ENCODE measurements at places on chromosomes 12 and 14.

DNA sequence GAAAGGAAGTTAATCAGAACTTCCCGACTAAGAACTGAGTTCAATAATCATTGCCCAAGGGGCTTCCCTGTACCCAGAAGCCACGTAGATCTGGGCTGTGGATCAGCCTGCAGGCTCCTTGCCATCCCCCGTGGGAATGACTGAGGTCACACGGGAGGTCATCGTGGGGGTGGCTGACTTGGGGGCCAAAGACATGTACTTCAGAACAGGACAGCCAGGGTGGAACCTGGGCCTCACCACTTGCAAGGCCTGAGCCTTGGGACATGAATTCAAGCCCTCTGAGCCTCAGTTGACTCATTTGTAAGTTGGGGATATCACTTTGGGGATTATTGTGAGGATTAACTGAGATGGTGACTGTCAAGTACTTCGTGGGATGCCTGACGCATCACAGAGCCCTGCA lies 221.0 kb downstream of the SLC41A2 start:
- no peak for DNase-seq

DNA sequence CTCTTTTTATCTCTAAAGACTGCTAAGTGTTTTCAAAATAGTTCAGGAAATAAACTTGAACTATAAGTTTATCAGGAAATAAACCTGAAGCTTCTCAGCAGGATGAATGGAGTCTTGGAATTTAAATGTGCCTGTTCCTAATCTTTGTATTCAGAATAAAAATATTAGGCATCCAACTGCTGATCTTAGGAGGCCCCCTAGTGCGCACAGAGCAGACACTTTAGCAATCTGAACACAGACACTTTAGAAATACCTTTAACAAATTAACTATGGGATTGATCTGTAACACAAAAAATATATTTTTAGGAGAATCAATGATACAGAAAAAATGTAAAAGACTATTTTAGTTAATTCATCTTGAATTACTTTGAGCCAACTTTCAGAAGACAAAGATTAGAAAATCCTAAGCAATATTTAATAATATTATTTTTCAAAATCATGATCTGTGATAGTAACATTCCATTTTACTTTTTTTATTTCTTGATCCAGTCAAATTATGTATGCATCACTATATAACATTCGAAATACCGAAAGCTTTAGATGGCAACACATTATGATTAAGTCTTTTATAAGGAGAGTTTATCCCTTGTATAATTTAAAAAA lies 80.9 kb downstream of the SLC41A2 start:
- DNase-seq = no peak

- DNase-seq = no peak
Observed at GRCh38 chr14:20799892-20800544, 2.6 kb downstream of the RNASE1 start.

DNA sequence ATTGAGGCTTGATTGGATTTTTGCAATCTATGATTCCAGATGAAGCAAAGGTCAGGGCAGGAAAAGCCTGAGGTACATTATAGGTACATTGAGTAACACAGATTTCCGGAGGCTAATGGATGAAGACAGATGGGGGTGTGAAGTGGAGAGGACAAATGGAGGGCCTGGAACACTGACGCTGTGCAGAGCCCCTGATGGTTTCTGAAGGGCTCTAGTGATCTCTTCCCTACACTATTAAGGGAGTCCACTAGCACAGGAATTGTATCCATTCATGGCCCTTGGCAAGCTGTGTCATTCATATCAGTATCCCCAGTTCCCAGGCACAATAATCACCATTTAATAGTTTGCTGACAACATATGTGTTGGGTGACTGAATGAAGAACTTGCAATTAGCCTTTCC lies 284.8 kb downstream of the ITPR2 start:
- no peak for DNase-seq

- DNase-seq = peak; percentile 94
Observed at GRCh38 chr12:48779869-48780268, 9.0 kb downstream of the ADCY6 start.

GRCh38 chr14:96799489-96800054 lies 2.4 kb downstream of the VRK1 start:
- no peak for DNase-seq

DNA sequence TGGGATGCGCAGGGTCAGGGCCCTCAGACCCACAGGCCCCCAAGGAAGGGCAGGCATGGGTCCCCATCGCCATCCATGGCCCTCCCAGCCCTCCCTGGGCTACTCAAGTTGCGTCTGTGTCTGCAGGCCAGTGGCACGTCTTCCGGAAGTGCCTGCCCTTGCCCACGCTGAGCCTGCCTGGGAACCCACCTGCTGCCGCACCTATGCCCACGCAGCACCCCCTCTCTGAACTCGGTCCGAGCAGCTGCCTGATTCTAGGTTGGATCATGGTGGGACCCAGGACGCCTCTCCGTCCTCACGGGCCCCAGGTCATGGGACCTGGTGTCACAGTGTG lies 182.8 kb downstream of the ADGRD1 start:
- DNase-seq = peak; percentile 56

GRCh38 chr12:102059343-102059742 lies 2.4 kb downstream of the WASHC3 start:
- DNase-seq = no peak

DNA sequence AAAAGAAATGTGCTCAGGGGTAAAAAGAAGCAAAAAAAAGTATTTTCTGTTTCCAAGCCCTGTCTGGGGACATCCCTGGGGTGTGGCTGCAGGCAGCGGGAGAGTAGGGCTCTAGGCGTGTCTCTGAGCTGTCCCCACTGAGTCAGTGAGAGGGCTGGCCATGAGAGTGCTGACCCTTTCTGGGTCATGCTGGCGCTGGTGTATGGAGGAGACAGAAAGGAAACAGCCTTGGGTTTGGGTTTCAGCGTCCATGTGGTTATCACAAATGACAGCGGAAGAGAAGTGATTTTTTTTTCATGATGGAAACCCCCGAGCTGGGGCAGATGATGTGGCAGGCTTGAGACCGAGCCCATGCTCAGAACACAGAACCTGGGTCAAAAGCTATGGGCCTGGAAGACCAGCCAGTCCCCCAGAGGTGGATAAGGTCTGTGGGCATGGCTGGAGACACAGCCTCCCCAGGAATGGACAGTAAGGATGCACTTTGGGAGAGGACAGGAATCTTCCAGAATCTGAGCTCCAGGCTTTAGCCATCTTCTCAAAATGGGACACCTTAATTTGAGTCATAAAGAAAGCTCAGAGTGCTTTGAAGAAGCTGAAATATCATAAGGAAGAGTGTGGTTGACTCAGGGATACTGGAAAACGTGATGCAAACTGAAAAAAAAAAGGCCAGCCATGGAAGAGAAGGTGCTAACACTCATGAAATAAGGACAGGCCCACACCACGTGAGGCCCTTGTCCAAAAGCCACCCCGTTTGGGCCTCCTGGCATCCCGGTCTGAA lies 36.2 kb downstream of the SYNE3 start:
- peak; percentile 85 for DNase-seq

DNA sequence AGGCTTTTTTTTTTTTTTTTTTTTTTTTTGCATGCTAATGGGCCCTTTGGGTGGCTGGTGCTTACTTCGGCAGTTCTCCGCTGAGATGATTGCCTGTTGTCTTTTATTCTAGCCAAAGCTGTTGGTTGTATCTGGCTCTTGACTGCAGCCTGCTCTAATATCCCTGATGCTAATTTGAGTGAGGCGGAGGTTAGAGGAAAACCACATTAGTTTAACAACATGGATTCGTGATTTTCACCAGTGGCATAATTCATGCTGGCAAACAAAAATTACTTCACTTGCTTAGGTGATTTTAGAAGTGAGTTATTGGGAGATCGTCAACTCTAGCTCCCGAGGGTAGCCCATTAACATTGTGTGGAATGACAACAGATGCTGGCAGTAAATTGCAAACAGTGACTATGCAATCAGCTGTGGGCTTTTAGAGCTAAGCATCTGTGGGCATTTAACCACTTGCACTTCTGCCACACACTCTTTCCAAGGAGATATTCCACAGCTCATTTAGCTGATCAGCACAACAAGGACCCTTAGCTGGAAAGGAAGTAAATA lies 97.6 kb upstream of the ZDHHC17 start:
- no peak for DNase-seq

DNA sequence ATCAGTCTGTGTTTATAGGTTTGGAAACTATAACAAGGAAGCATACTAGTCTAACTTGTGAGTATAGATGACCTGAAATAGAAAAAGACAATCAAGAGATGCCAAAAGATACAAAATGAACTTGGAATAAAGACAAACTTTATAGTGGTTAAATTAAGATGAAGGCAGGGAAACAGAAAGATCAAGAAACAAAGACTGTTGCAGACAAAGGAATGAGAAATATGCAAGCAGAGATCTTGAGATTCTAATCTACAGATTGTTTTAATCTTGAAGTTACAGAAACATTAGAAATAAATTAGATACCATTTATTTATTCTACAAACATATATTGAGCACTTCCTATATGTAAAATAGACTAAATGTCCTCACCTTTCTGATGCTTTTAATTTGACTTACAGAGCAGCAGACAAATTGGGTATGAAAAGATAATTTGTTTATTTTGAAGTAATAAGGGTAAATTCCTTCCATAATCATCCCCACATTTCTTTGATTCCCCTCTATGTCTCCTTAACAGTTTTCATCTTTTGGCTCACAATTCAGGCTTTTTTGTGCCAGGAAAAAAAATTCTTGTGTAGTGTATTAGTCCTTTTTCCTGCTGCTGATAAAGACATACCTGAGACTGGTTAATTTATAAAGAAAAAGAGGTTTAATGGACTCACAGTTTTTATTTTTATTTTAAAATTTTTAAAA lies 134.4 kb downstream of the KITLG start:
- DNase-seq = no peak

DNA sequence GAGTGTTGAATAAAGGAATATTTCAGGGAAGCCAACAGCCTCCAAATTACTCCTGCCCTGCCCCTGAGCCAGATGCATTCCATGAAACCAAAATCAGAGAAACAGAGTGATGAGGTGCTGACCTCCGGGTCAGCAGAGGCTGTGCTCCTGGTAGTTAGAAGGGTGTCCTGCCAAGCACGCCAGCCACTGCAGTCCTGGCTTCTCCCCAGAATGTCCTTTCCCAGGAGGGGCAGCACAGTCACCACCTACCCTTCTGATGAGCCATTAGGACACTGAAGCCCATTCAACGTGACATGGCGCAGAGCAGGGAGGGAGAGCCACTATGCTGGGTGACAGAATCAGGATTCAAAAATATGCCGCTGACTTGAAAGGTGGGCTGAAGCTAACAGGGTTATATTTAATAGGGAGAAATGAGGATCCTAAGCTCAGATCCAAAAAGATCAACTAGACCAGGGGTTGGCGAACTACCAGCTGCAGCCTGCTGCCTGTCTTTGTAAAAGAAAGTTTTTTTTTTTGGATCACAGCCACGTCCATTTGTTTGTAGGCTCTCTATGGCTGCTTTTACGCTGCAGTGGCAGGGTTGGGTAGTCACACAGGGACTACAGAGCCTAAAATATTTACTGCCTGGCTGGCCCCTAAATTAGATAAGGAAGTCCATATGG lies 34.5 kb upstream of the PLEK2 start:
- DNase-seq = no peak

- no peak for DNase-seq
Observed at GRCh38 chr14:68523989-68524725, 268.7 kb downstream of the ZFP36L1 start.

- DNase-seq = no peak
Observed at GRCh38 chr14:59565087-59565486, 11.5 kb downstream of the CCDC175 start.

DNA sequence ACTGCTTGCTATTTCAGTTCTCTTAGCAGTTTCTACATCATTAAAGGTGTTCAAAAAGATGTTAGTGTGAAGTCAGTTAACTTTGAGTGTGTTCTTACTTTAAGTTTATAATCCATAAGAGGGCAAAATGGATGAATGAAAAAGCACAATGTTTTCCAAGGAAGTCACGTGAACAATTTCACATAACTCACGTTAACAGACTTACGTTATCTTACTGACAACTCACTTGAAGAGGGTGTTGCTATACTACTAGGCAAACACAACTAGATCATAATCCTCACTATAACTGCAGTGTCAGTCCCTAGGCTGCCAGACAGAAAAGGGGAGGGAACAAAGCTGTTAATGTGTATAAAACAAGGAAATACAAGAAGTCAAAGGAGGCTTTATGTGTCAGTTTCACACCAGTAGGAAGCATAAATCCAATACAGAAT lies 6.4 kb downstream of the SLC2A13 start:
- no peak for DNase-seq

DNA sequence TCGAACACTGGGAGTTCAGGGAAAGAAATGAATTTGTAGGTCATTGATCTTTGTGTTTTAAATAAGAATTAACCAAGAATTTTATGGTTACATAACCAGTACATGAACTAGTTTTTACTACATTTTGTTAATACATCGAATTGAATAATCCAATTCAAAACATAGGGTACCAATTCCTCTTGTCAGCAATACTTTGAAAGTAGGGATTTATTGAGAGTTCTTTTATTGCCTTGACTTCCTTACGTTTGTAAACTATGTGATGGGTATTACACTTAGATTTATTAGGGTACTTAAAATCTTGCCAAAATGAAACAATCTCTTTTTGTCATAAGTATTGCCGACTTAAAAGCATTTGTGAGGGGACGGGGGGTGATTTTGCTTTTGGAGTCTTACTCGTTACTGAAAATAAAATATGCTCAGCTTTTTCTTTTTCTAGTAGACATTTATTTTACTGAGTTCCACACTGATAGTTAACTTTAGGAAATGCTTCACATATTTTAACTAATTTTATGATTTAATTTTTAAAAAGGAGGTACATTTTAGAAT lies 22.4 kb downstream of the SOCS2 start:
- DNase-seq = no peak

GRCh38 chr12:2256453-2256852 lies 203.7 kb downstream of the CACNA1C start:
- DNase-seq = no peak

DNA sequence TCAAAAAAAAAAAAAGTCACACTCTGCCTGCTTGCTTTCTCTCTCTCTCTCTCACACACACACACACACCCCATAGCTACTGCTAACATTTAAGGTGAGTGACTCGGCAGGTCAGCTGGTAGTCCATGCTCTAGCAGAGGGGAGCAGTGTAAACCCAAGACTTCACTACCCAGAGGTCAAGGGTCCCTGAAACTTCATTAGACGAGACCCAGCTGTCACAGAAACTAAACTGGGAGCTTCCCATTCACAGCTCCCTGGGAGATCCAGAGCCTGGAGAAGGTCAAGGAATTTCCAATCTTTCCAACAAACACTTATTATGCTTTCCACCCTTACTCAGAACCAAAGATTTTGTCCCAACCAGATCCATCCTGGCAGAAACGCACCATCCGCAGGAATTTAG lies 33.2 kb downstream of the CKAP4 start:
- DNase-seq = no peak

DNA sequence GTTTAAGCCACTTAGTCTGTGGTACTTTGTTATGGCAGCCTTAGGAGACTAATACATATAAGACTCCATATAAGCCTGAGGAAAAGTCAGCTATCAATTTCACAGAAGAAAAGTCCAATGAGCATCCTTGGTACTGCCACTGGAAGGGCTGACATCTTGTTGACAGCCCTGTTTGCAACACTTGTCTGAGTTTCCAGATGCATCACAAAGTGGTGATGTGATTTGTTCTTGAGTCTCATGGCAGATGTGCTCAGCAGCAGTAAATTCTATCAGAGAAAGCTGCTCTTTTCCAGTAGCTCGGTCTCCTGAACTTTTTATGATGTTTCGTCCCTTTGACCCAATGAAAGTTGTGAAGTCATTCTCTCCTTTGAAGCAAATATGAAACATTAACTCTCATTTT lies 54.3 kb downstream of the STON2 start:
- no peak for DNase-seq
